ENCODE measurements at places on chromosomes 3 and 15. TPM values are rescaled to one million over a fixed set of nuclear protein-coding genes. Genes with fewer than 3 reads are reported as not detected.
A peak's percentile ranks its signal among the peaks of the same experiment; 100 is the strongest.

The THAP10 gene
- 4.5 TPM for total RNA-seq

The BOC gene
- 51.3 TPM for total RNA-seq

The TRAT1 gene
- not detected for total RNA-seq

- H3K36me3 ChIP-seq = peaks cover 27% of the 10 kb centered on the region
- no peak overlapping the region for H3K27ac ChIP-seq
- no peak overlapping the region for H3K4me3 ChIP-seq
- H3K4me1 ChIP-seq = no peaks in the 10 kb centered on the region
- no peak for DNase-seq
These were observed 21.9 kb downstream of the LTF start for GRCh38 chr3:46442576-46443530.

DNA sequence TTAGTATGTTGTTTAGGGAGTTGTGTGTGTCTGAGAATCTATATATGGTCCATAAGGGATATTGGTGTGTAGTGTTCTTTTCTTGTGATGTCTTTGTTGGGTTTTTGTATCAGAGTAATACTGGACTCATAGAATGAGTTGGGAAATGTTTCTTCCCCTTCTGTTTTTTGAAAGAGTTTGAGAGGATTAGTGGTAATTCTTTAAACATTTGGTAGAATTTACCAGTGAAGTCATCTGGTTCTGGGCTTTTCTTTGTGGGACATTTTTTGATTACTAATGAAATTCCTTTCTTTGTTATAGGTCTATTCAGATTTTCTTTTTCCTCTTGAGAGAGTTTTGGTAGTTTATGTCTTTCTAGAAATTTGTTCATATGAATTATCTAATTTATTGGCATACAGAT, 16.9 kb downstream of the ACKR2 start:
- peaks cover 11% of the 10 kb centered on the region for H3K4me1 ChIP-seq
- DNase-seq = no peak
- no peak overlapping the region for H3K27ac ChIP-seq

- H3K36me3 ChIP-seq = no peaks in the 10 kb centered on the region
- no peak overlapping the region for H3K27ac ChIP-seq
- no peaks in the 10 kb centered on the region for H3K27me3 ChIP-seq
These were observed 192.6 kb upstream of the ALCAM start for GRCh38 chr3:105174017-105174615.

DNA sequence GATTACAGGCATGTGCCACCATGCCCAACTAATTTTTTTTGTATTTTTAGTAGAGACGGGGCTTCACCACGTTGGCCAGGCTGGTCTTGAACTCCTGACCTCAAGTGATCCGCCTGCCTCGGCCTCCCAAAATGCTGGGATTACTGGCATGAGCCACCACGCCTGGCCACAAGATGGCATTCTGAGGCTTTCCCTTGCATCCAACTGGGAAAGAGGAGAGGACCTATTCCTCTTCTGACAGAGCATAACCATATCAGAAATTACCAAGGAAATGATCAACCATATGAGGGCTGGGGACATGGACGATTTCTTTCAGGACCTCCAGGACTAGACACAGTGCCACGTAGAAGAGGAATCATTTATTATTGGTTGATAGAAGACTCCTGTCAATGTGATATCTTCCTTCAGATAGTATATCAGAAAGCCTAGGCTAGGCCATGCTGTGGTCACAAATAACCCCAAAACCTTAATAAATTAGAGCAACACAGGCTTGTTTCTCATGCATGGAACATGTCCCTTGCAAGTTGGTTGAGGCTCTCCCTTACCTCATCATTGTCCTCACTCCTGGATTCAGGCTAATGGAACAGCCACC, 372.3 kb upstream of the IL12A start:
- no peaks in the 10 kb centered on the region for H3K27me3 ChIP-seq
- H3K27ac ChIP-seq = no peak overlapping the region
- no peak overlapping the region for H3K4me3 ChIP-seq

GRCh38 chr3:99755831-99756230, 61.8 kb upstream of the CMSS1 start:
- no peaks in the 10 kb centered on the region for H3K4me1 ChIP-seq
- no peaks in the 10 kb centered on the region for H3K36me3 ChIP-seq
- no peak overlapping the region for H3K4me3 ChIP-seq
- DNase-seq = no peak

GRCh38 chr15:40558952-40559742, 5.7 kb downstream of the CCDC32 start:
- H3K27me3 ChIP-seq = no peaks in the 10 kb centered on the region
- H3K27ac ChIP-seq = no peak overlapping the region
- H3K4me1 ChIP-seq = peaks cover 44% of the 10 kb centered on the region

- no peak overlapping the region for H3K4me3 ChIP-seq
- H3K36me3 ChIP-seq = no peaks in the 10 kb centered on the region
- H3K4me1 ChIP-seq = peaks cover 7% of the 10 kb centered on the region
- no peak overlapping the region for H3K27ac ChIP-seq
- DNase-seq = peak; percentile 18
These were observed 52.6 kb downstream of the ARNT2 start for GRCh38 chr15:80456517-80457492.
